ENCODE measurements at places on chromosomes 4 and X. TPM values are rescaled to one million over a fixed set of nuclear protein-coding genes. Genes with fewer than 3 reads are reported as not detected.

Gene IL3RA
- total RNA-seq, result 13.3 TPM

Gene ASB12
- not detected for total RNA-seq

Gene C1QTNF7
- 1.8 TPM for total RNA-seq

Gene GRIA3
- total RNA-seq, result 0.71 TPM

Gene RBMX2
- 15.4 TPM for total RNA-seq

Gene SMAD1
- total RNA-seq, result 14.7 TPM

Gene NPY5R
- total RNA-seq, result 3.5 TPM

Gene SOWAHB
- not detected for total RNA-seq

Gene F8A3
- 19.4 TPM for total RNA-seq

Gene TCEAL2
- total RNA-seq, result 0.32 TPM

Gene FAM133A
- total RNA-seq, result not detected

Gene ATP7A
- total RNA-seq, result 9.2 TPM

Gene TMEM131L
- total RNA-seq, result 27.0 TPM

Gene CLNK
- total RNA-seq, result not detected

Gene TCEANC
- 2.9 TPM for total RNA-seq

Gene CXXC4
- 1.1 TPM for total RNA-seq

Gene MAP9
- 4.9 TPM for total RNA-seq

Gene SATL1
- not detected for total RNA-seq

Gene MCTS1
- 35.0 TPM for total RNA-seq

Gene GAGE12H
- total RNA-seq, result not detected

Gene FRMD7
- total RNA-seq, result not detected

Gene GAB3
- 13.7 TPM for total RNA-seq

Gene TMEM35A
- 0.19 TPM for total RNA-seq

Gene GSX2
- not detected for total RNA-seq

Gene HSFX2
- total RNA-seq, result not detected

Gene PGAM4
- total RNA-seq, result not detected

Gene PDE6B
- 2.9 TPM for total RNA-seq

Measured in mesenteric fat pad (tissue), 1 donor.